ENCODE measurements at places on chromosomes 2 and 18.

- DNase-seq, result no peak
Measured at GRCh38 chr2:131036696-131037397, 56.4 kb downstream of the FAM168B start.

DNA sequence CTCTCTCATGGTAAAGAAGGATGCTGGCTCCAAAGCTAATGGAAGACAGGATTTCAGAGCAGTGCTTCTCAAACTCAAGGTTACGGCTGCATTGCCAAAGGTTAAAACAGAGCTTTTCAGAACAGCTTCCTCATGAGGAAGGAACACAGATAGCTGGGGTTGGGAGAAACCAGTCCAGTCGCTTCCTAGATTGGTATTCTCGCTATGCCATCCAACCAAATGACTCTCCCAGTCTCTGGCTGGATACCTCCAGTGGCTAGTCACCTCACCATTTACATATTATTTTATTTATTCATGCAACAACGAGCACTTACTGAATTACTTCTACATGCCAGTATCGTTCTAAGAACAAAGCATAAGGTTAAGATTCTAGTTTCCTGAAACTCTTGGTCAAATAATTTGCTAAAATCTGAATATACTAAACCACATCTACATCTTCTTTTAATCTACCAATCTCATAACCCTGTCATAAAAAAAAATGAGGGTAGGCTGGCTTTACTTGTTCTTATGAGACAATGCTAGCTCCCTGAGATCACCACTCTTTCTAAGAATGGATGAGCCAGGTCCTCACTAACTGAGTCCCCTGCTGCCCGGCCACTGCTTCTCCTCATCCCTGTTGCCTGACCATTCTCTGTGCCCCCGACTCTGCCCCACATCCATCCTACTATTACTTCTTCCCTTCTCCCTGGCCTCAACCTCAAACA lies 20.4 kb downstream of the KDSR start:
- DNase-seq, result no peak

DNA sequence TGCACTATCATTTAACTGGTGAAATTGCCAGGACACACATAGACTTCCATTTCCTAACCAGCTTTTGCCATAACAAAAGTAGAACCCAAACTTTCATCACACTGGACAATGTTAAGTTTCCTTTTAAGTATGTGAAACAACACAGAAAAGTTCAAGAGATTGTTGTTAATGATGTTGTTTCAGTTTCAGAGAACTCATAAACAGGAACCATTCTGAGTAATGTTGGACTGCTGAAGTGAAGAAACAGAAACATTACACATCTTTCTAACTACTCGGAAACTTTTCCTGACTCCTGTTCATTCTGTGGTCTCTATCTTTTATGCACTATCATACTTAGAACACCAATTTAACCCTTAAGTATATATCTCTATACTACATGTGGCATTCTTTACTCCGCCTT lies 179.2 kb downstream of the RIT2 start:
- no peak for DNase-seq

- DNase-seq, result peak; percentile 65
Measured at GRCh38 chr18:524466-524865, 24.0 kb upstream of the COLEC12 start.

- no peak for DNase-seq
Measured at GRCh38 chr18:79926715-79927606, 24.5 kb downstream of the SLC66A2 start.

DNA sequence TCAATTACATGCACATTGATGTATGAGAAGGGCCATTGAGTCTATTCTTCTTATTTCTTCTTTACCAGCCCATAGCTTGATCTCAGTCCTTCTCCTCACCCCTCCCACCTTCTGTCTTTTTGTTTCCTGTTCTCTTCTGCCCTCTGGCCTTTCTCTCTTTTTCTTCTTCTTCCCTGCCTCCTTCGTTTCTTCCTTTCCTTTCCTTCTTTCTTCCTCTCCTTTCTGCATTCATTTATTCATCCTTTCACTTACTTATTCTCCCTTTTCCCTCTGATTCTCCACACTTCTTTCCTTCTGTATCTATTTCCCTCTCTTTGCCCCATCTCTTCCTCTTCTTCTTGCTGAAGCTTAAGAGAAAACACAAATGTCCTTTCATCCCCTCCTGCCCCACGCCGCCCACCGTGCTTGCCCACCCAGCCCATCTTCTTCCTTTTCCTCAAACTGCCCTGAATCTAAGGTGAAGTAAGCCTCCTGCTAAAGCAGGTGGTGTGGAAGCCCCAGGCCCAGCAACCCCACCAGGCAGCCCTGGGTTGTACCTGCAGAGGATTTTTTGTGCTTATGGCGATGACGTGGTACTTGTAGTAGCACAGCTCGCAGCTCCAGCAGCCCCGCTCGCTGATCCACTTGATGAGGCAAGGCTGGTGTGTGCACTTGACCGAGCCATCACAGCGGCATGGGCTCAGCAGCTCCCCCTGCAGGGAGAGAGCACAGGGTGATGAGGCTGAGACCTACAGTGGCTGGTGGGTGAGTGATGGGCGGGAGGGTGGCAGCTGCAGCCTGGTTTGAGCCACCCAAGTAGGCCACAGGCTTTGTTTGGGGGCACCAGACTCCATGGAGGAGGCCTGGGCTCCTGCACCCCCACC lies 89.0 kb downstream of the MARCHF4 start:
- DNase-seq, result no peak

GRCh38 chr2:223613017-223613950 lies 11.1 kb upstream of the SCG2 start:
- peak; percentile 98 for DNase-seq

DNA sequence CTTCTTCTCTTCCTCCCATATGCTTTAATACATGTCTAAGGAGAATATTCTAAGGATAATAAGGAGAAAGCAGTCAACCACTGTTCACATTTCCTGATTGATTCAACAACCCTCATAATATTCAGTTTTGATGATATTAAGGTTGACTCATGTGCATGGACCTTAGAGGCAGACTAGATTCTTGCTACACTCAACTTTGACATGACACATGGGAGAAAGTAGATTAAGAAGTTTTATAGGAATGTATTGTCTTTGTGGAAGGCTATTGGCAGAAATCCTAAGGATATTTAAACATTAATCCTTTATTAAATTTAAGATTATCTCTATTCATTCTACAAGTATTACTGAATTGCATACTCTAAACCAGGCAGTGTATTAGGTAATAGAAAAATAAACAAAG lies 309.1 kb upstream of the CYRIA start:
- DNase-seq, result no peak

- no peak for DNase-seq
Measured at GRCh38 chr18:23433360-23433759, 19.7 kb upstream of the RIOK3 start.

DNA sequence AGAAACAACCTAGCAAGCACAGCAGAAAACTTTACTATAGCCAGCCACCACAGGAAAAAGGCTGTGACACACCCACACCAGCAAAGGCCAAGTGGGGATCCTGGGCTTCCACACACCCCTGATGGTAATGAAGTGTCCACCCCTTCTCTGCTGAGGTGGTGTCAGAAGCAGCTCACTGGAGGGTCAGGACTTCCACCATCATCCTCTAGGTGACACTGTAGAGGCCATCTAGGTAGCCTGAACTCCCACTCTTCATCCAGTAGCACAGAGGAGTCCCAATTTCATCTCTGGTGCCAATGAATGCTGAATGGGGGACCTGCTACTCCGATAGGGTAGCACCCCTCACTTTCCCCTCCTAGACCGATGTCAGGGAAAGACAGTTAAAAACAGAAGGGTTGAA lies 1544.4 kb downstream of the LRP1B start:
- no peak for DNase-seq

DNA sequence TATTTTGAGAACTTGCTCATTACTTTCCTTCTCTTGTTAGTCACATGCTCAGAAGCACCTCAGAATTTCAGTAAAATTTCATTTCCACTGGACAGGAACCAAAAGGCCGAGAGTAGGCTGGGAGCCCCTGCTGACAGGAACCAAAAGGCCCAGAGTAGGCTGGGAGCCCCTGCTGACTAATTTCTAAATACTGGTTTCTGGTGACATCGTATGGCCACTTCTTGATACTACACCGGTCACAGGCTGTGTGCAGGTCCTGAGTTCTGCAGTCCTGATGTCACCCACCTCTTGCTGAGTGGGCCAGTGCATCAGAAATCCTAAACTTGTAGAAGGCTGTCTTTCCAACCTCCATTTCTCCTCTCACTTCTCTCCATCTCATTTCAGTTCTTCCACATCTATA lies 17.7 kb upstream of the EN1 start:
- no peak for DNase-seq

- no peak for DNase-seq
Measured at GRCh38 chr2:146602856-146603255, 1242.0 kb upstream of the ACVR2A start.

DNA sequence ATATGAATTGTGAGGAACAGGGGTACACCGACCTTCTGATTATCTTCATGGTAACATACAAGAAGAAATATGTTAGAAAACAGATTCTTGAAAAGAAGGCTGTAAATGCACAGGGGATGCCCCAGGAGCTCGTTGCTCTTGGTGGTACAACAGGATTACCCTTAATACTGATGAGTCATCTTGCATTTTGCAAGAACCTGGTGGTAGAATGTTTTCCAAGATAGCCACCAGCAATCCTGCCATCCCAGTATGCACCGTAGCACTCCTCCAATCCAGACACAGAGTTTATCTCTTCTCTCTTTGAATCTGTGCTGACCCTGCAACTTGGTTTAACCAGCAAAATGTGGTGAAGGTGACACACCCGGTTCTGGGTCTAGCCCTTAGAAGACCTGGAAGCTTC lies 238.3 kb downstream of the EN1 start:
- DNase-seq, result no peak

DNA sequence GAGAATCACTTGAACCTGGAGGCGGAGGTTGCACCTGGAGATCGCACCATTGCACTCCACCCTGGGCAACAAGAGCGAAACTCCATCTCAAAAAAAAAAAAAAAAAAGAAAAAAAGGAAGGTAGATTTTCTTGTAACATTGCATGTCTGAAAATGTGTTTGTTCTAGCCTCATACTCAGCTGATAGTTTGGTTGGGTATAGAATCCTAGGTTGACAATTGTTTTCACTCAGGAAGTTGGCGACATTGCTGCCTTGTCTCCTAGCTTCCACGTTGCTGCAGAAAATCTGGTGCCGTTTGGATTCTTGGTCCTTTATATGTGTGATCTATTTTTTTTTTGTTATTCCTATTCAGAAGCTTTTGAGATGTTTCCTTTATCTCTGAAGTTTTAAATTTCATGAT lies 4.7 kb downstream of the ING5 start:
- no peak for DNase-seq

DNA sequence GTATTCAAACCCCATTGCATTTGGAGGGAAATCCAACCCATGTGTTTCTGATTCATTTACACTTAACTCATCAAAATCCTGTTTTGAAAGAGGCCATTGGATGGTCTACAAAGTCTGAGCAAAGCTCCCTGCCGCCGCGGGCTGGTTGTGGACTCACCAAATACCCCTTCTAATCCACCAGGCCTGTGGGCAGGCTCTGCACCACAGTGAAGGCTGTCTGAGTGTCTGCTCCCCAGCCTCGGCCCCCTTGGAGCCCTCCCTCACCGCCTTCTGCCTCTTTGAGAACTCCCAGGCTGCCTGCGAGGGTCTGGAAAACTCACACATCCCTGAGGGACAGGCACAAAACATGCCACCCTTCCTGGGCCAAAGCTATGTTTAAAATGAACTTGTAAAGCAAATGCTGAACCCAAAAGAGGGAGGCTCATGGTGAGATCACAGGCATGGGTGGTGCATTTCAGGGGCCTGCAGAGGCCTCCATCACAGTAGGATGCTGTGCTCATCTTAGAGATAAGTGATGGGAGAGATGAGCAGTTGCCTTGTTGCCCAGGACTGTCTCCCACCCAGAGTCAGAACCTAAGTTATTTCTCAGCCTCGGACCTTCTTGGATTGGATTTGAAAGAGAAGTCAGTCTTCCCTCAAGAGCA lies 225.0 kb downstream of the CYP26B1 start:
- DNase-seq, result no peak

DNA sequence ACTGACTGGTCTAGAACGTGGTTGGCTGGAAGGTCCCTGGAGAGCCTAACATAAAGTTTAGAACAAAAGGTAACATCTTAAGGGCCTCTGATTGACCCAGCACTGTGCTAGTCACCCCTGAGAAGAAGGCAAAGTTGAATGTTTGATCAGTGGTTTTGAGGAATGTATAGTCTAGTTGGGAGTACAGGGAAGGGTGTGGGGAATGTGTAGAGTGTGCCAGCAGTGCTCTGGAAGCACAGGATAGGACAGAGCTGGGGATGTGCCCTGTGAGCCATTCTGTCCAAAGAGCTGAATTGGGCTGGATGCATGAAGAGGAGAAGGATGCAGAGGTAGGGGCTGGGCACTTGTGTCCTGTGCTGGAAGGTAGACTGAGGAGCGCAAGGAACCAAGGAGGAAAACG lies 41.0 kb upstream of the DOCK10 start:
- no peak for DNase-seq

- no peak for DNase-seq
Measured at GRCh38 chr2:127517465-127517864, 8.8 kb downstream of the IWS1 start.

DNA sequence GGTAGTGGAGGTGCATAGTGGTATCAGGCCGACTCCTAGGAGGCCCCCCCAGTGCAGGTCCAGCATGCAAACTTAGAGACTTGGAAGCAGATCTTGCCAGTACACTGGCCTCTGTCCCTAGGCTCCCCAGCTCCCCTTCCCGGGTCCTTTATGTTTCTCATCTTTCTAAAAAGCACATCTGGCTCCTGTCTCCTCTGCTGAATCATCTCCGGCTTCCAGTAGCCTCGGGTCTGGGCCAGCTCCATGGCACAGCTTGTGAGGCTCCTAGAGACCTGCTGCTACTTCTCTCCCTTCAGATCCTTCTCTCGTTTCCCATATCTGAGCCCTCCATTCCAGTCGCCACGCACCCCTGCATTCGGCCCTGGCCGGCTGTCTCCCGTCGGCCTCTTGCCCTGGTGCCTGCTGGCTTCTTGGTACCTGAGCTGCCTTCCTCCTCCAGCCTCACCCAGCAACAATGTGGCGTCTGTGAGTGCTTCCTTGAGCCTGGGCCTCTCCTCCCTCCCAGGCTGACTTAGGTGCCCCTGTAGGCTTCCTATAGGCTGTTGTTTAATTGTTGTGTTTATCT lies 6.6 kb downstream of the TRAF3IP1 start:
- no peak for DNase-seq

DNA sequence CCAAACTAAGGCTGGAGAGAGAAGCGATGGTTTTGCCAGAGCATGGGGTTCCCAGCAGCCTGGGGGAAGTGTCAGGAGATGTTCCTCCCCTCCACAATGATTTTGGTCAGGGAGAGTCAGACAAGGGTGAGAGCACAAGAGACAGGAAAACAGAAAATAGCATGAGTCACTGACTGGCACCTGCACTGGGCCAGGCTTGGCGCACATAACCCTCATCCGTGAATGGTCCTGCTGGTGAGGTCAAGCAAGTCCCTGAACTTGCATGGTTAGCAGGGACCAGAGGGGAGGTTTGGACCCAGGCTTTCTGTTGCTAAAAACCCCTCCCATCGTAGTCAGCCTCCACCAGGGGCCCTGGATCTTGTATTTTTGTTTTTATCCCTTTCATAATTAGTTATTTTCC lies 174.5 kb upstream of the MYT1L start:
- no peak for DNase-seq

- DNase-seq, result peak; percentile 18
Measured at GRCh38 chr2:217568289-217568971, 434.4 kb downstream of the TNS1 start.

All from stromal cell of bone marrow (primary cell).